ENCODE measurements at places on chromosomes 3 and 15.

DNA sequence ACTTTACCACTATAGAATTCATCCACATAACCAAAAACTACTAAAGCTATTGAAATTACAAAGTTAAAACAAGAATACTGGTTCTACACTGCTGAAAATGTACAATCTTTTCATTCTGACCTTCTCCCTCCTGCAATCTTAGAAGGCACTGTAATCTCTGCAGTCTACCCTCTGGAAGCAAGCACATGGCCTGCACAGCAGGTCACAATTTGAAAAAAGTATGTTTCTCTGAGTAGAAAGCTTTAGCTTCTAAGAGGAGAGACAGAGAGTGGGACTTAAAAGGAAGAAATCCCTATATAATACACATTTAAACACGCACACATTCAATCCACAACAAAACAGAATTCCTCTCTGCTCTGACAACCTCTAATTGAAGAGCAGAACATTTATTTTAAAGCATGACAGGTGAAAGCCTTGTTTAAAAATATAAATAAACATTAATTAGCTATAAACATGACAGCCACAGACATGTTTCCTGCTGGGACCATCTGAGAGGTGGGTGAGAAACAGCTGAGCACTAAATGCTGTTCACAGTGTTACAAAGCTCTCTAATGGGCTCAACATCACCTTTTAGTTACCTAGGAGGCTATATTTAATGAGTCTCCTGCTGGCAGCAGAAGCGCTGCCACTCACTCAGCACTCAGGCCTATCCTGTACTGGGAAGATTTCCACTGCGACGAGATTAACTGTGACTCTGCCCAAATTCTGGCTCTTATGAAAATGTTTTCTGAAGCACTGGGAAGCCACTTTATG lies 447.4 kb downstream of the AGBL1 start:
- no peak for DNase-seq
- H3K4me3 ChIP-seq, result no peak overlapping the region
- no peaks in the 10 kb centered on the region for H3K4me1 ChIP-seq
- no peak overlapping the region for H3K27ac ChIP-seq

DNA sequence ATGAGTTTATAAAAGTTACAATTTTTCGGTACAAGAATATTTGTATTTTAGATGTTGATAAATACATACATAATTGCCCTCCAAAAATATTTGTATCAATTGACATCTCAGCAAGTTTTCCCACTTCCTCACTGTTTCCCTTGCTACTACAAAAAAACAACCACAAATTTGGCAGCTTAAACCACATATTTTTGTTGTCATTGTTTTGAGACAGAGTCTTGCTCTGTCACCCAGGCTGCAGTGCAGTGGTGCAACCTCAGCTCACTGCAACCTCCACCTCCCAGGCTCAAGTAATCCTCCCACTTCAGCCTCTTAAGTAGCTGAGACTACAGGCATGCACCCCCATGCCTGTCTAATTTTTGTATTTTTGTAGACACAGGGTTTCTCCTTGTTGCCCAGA lies 162.8 kb upstream of the RARB start:
- H3K4me3 ChIP-seq, result no peak overlapping the region
- peaks cover 2% of the 10 kb centered on the region for H3K36me3 ChIP-seq
- H3K4me1 ChIP-seq, result peaks cover 7% of the 10 kb centered on the region
- H3K27ac ChIP-seq, result no peak overlapping the region

DNA sequence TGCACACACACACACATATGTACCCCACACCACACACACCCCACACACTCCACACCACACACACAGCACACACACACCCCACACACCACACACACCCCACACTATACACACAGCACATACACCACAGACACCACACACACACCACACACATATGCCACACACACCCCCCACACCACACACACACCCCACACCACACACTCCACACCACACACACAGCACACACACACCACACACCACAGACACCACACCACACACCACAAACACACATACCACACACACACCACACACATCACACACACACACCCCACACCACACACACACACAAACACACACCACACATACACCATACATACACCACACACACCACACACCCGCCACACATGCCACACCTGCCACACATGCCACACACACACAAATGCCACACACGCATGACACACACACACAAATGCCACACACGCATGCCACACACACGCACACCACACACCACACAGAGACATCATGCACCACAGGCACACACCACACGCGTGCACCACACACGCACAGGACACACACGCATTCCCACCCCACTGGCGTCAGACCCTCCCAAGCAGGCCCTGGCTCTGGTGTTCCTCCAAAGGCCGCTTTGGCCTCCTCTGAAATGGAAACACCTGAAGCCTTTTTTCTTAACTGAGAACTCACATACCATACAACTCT lies 15.7 kb downstream of the CHST13 start:
- peaks cover 8% of the 10 kb centered on the region for H3K4me1 ChIP-seq
- no peak overlapping the region for H3K27ac ChIP-seq
- peaks cover 1% of the 10 kb centered on the region for H3K36me3 ChIP-seq
- DNase-seq, result no peak
- H3K27me3 ChIP-seq, result peaks cover 8% of the 10 kb centered on the region

DNA sequence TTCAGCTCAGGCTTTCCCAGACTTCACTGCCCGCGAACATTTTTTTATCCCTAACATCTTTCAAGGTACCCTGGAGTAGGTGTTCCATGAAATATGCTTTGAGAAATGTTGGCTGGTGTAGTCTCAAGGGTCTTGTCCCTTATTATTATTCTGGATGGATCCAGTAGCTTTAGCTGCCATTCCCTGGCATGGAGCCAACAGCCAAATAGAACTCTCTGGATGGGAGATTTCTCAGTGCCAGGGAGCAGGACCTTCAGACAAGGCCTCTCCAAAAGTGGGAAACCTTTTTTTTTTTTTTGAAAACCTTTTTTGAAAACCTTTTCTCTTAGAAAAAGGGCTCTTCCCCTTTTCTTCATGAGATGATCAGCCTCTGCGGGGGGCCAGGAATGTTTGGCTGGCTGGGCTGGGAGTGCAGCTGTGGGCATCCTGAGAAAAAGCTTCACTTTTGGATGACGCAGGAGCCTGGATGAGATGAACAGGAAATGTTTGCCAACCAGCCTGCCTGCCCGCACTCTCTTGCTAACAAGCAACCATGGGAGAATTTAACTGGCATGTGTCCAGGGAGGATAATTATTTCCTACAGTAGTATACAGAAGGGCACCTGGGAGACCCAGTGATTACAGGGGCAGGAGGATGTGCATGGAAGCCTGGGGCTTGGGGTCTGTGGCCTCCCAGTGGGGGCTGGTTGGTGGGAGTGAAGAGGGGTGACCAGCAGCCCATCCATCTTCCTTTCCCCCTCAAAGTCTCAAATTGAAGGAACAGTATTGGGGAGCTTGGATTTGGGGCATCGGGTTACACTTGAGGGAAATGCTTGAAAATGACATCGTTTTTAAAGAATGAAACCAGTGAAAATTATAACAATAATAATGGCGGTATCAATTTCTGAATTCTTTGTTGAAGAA lies 109.1 kb upstream of the LRIG1 start:
- H3K27me3 ChIP-seq, result peaks cover 8% of the 10 kb centered on the region
- H3K4me1 ChIP-seq, result peaks cover 1% of the 10 kb centered on the region
- no peak for DNase-seq
- no peaks in the 10 kb centered on the region for H3K36me3 ChIP-seq
- H3K4me3 ChIP-seq, result no peak overlapping the region
- no peak overlapping the region for H3K27ac ChIP-seq

DNA sequence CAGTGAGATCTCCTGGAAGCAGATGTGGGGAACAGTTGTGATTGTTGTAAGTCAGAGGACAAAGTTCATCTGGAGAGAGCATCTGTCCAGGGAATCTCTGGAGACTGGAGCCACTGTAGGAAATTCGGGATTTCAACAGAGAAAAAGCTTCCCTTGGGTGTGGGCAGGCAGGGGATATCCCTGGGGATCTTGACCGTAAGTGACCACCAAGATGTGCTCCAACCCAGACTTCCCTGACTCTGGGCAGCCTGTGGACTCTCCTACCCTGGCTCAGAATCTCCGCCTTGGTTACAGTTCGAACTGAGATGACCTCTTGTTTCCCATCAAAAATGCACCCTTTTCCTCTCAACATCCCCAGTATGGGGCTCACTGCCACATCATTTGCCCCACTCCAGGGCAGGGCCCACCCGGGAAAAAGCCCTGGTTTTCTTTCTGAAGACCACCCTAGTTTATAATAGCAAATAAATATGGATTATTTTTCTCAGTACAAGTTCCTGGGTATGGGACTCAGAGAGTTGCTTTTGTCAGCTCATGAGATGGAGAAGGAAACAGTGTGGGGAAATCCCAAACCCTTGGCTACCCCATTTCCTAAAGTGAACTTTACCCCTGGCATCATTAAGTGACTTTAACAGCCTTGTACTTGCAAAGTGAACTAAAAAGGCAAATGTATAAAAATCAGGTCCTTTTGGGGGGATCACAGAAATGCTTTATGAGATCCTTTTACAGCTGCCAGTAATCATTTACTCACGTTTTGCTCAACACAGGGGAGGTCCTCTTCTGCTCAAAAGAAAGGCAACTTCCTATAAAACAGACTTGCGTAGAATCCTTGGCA lies 89.9 kb downstream of the CCNL1 start:
- no peak for DNase-seq
- H3K27me3 ChIP-seq, result peaks cover 2% of the 10 kb centered on the region

DNA sequence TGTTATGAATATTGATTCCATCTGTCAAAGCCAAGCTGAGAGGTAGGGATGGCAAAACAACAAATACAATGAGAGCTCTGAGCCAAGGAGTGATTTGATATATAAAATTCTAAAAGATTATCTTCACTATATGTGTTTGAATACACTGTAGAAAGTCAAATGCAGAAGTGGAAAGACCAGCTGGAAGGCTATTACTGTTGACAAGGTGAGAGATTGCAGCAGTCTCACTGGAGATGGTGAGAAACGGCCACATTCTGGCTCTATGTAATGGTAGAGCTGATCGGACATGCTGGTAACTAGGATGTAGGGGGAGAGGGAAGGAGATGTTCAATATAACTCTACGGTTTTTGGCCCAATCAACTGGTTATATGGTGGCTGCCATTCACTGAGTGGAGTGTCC lies 434.2 kb upstream of the SUCLG2 start:
- no peaks in the 10 kb centered on the region for H3K27me3 ChIP-seq
- no peaks in the 10 kb centered on the region for H3K4me1 ChIP-seq
- no peak for DNase-seq
- H3K36me3 ChIP-seq, result no peaks in the 10 kb centered on the region

DNA sequence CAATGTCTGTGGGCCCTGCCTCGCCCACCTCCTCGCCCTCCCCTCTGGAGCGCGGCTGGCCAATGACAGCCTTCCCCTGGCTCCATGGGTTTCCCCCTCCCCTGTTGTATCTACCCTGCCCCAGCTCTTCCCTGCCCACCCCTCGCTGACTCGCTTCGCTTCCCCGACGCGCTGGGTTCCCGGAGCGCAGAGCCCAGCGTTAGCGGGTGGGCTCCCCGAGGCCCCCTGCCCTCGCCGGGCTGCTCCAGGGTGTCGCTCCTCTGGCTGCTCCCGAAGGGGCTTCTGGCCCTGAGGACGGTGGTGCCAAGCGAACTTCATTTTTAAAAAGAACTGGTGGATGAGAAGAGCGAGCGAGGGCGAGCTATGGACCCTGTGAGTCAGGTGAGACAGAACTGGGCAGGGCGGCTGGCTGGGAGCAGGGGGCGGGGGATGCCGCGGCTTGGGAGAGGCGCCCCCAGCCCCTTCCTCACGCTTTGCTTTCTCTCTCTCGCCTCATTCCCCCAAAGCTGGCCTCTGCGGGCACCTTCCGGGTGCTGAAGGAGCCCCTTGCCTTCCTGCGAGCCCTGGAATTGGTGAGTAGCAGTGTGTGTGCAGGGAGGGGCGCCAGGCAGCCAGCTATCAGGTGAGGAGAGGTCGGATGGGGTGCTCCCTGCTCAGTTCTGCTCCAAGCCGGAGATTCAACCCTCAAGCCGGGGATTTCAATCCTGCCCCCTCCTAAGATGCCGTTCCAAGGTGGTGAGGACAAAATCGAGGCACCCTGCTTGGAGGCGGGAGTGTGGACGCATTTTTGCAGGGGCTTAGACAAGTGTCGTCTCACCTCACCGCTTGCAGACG lies at the start of gene SYNPR:
SYNPR (plus strand) TSS at position 138 of the 834 bp plus-strand sequence.
- H3K4me1 ChIP-seq, result peaks cover 17% of the 10 kb centered on the region
- H3K4me3 ChIP-seq, result peak within 1 kb of the TSS; percentile 69
- peaks cover 61% of the 10 kb centered on the region for H3K27me3 ChIP-seq
- DNase-seq, result peak; percentile 9

GRCh38 chr3:107432013-107432515 lies 54.8 kb downstream of the CCDC54 start:
- H3K27me3 ChIP-seq, result peaks cover 16% of the 10 kb centered on the region
- H3K27ac ChIP-seq, result peak overlapping the region; percentile 99
- peaks cover 17% of the 10 kb centered on the region for H3K4me1 ChIP-seq
- no peaks in the 10 kb centered on the region for H3K36me3 ChIP-seq

GRCh38 chr15:36579792-36580431 lies 486 bp downstream of the CDIN1 start:
- peak overlapping the region; percentile 98 for H3K27ac ChIP-seq
- no peak for DNase-seq
- no peaks in the 10 kb centered on the region for H3K36me3 ChIP-seq
- no peaks in the 10 kb centered on the region for H3K27me3 ChIP-seq
- peaks cover 15% of the 10 kb centered on the region for H3K4me1 ChIP-seq

DNA sequence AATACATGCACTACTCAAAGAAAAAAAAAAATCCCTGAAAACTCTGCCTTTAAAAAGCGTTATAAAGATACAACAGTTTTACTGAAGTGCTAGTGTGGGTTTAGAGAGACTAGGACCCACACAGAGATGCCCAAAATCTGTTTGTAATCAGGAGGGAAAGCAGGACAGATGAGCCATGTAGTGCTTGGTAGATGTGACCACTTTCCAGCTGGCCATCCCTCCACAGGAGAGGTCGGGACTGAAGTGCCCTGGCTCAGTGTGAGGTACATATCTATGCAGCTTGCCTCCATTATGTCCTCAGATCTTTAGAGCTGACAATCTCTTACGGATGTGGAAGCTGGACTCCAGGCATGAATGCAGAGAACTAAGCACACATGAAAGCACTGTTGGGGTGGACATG lies 57.5 kb upstream of the NANOGP8 start:
- H3K27me3 ChIP-seq, result no peaks in the 10 kb centered on the region
- H3K4me3 ChIP-seq, result no peak overlapping the region
- no peak for DNase-seq

GRCh38 chr3:125150525-125151441 lies 61.8 kb downstream of the SLC12A8 start:
- no peak for DNase-seq
- H3K27ac ChIP-seq, result no peak overlapping the region
- H3K27me3 ChIP-seq, result no peaks in the 10 kb centered on the region
- H3K4me1 ChIP-seq, result no peaks in the 10 kb centered on the region
- no peak overlapping the region for H3K4me3 ChIP-seq
